Stimulated activated CD4-positive, alpha-beta T cell treated with anti-CD3 and anti-CD28 coated beads, Interleukin-1b, Interleukin-23, amount 100 ng/mL, for 1 hour (primary cell): ENCODE measurements at places on chromosomes 7 and 10.

- DNase-seq, result no peak
Observed at GRCh38 chr10:96789571-96790108, 42.5 kb upstream of the LCOR start.

GRCh38 chr10:104028823-104029520 lies 56.7 kb downstream of the COL17A1 start:
- DNase-seq, result no peak

GRCh38 chr10:99966306-99966705 lies 43.4 kb downstream of the DNMBP start:
- no peak for DNase-seq

DNA sequence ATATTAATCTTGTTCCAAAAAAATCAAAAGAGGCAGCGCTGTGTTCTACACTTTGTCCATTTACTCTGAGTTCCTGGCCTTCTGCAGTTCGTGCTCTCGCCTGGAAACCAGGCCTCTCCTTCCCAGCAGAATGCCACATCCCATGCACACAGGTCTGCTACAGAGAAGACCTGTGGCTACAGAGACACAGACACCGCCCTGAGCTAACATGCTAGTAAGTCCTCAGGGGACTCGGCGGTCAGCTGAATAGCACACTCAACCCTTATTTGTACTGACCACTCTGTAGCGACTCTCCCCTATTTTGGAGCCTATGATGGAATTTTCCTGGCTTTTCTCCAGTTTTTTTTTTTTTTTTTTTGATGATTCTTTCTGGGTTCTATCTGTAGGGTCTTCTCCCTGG lies 12.8 kb downstream of the CREB3L2 start:
- DNase-seq, result no peak

DNA sequence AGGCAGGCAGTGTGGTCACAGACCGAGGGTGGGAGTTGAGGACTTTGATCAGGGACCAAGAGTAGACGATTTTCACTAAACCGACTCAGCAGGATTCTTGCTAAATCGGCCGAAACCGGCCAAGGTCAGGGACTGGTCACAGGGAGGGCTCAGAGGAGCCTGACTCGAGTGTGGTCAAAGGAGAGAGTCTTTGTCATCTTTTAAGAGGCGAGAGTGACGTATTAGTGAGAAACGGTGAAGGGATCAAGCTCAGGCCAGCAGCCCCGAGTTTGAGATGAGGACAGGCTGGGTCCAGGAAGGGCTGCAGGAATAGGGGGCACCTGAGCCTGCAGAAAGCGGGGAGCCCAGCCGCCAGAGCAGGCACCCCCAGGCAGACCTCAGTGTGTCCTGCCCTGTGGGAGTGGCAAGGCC lies 41.6 kb upstream of the FAM20C start:
- DNase-seq, result no peak

DNA sequence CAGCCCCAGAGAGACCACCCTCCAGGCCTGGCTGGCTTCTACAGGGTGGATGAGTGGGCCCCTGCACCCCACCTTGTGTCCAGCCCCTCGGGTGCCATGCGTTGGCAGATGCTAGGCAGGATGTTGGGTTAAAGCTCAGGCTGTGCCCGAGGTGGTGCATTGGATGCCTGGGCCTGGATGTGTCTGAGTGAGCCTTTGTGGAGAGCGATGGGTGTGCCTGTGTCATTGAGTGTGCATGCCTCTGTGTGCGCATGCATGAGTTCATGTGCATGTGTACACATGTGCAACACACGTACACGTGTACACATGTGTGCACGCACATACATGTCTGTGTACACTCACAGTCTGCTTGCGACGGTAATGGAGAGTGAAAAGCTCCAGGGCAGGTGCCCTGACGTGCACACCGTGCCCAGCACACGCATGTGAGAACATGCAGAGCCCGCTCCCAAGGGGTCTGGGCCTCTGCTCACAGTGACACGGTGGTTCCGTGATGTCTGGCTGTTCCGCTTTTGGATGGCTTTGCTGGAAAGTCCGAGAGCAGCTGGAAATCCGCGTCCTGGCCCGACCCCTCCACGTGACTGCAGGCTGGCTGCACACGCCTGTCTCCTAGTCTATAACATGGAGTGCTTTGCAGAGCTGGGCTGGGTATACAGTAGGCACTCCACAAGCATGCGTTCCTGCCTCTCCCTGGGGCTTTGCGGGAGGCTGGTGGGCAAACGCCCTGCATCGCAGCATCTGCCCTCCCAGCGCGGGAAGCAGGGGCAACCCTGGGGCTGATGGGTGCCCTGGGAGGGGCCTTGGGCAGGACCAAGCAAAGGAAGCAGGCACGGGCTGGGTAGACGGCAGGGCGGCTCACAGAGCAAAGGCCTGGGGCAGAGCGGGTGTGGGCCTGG lies 36.9 kb downstream of the ELFN1 start:
- DNase-seq, result no peak

- no peak for DNase-seq
Observed at GRCh38 chr7:93133005-93133404, 15.2 kb downstream of the SAMD9L start.

DNA sequence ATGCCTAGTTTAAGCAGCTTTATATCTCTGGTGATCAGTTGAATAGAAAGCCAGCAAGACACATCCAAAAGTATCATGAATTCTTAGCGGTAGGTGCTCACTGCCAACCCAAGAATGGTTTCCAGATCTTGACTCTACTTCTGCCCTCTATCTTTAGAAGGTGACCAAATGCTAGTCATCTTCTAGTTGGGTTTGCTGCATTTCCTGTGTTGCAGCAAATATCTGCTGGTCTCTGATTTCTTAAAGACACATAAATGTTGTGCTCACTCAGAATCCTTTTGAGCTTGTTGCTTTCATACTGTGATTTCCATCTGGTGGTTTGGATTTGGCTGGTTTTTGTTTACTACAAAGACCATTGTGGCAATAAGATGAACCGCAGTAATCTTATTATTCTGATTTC lies 2.2 kb downstream of the CDC123 start:
- DNase-seq, result no peak

DNA sequence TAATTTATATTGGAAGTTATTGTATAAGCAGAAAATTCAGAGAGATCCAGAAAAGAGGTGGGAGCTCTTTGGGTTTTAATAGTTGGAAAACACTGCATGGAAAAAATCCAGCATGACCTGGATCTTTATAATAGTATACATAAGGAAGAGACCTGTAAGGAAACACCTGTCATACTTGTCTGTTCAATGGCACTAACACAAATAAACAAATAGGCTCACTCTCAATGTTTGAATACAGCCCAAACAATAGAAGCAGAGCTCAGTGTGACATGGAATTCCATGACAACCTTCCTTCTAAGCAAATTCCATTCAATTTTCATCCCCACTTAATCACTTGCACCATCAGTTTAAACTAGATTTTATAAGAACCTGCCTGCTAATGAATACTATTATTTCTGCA lies 31.7 kb downstream of the CISD1 start:
- no peak for DNase-seq

DNA sequence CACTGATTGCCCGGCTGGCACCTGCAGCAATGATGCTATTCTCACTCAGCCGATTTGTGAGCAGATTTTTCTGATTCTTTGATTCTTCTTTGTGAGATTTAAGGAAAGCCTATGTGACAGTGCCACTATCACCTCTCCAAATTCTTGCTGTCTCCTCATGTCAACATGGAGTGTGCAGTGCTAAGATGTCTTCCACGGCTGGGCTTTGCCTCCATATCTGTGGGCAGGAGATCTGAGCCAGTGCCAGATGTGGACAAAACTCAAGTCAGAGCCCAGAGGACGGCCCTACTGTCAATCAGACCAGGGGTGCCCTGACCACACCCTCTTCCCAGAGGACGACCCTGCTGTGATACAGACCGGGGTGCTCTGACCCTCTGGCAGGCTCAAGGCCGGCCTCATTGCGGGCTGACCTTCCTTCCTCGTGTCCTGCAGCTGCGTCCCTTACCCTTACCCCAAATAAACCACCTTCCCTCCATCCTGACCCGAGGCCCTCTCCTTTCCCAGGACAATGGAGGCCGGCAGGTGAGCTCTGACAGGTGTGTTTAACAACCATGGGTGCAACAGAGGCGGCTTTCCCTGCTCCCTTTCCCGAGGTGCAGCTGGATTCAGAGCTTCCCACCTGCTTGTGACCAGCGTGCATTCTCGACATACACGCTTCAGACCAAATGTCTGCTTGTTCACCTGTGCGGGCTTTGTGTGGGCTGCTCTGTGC lies 221.4 kb downstream of the ADARB2 start:
- no peak for DNase-seq
